HS-27A (cell line): ENCODE measurements at places on chromosomes 5 and 9.

- DNase-seq: no peak
Observed at GRCh38 chr9:135667463-135668001, 4.4 kb downstream of the LCN9 start.

GRCh38 chr9:4220346-4220745, 79.5 kb downstream of the GLIS3 start:
- DNase-seq: no peak

GRCh38 chr5:166382031-166382430, 1909.4 kb upstream of the WWC1 start:
- DNase-seq: no peak

DNA sequence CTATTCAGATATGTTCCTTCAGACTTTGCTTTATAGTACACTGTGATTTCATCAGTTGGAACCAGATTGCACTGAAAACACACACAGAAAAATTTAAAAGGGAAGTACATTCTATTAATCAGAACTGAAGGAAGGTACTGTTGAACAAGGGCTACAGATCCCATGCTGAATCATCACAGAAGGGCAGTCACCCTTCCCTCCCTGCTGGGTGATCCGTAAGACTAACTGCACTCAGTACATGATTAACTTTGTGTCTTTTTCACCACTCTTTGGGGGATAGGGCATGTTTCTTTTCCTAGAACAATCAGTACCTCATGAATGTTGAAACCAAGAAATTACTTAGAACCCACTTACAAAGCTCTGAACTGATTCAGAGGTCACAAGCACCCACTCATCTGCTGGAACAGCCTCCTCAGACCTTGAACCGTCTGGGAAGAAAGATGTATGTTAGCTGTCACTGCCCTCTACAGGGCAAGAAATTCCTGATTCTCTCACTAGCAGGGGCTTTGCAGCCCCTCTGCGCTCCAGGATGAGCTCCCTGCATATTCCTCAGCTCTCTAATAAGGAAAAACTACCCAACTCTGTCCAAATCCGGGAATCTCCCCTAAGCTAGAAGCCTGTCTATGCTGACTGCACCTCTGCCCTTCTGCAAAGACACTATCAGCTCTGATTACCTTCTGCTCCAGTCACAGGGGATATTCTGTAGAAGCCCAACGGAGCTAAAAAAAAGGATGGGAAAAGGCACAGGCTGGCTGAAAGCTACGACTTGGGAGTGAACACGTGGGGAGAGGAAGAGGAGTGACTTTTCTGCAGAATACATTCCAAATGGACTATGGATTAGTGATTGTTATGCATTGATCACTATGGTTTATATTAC, 51.0 kb downstream of the IARS1 start:
- DNase-seq: no peak

DNA sequence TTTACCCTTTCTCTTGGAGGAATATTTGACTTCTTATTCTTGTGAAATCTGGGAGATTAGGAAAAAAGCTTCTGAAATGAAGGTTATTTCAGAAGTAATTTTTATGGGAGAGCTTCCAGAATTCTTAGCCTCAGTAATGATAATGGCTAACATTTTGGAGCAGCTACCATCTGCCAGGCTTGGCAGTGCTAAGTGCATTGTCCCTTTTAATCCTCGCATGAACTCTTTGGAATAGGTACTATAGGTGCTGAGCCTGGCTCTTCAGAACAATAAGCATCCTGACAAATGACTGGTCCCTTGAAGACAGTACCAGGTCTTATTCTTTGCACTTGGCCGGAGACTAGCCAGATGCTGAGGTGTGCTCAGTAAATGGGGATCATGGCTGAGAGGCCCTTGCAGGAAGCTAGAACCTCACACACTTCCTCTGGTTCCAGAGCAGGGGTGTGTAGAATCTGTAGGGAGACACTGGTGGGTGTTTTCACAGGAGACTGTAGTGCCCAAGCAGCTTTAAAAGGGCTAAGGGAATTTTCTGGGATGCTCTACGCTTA, 90.7 kb downstream of the RCL1 start:
- DNase-seq: no peak

GRCh38 chr9:99222416-99223270, 561 bp downstream of the SEC61B start:
- peak; percentile 3 for DNase-seq

DNA sequence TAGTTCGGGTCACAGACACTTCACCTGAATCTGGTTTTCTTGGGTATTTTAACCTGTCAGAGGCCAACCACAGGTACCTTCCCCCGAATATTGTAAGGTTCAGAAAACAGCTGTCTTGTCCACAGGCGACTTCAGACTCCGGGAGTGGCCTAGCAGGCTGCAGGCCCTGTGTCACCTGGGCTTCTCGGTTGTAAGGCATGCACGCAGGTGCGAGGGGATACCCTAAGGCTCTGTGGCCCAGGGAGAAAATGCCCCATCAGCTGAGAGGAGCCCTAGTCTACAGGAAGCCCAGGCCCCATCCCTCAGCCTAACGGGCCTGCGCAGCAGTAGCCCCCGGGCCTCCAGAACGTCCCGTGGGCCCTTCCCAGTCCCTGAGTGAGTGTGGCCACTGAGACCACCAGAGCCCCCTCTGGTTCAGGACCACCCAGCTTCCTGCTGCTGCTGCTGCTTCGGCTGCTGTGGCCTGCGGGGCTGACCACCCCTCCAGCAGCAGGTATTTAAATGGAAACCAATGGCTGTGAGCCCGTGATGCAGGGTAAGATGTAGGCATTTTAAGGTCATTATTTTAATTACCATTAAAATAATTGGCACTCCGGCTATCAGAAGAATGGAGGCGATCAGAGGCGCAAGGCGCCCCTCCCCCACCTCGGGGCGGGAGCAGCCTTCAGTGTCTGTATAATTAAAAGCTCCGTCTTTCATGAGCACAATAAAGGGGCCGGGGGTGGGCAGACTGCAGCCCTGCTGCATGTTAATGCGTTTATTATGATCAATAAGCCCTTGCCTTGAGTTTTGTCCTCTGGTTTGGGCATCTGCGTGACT, 65.4 kb downstream of the PSMB7 start:
- DNase-seq: no peak

DNA sequence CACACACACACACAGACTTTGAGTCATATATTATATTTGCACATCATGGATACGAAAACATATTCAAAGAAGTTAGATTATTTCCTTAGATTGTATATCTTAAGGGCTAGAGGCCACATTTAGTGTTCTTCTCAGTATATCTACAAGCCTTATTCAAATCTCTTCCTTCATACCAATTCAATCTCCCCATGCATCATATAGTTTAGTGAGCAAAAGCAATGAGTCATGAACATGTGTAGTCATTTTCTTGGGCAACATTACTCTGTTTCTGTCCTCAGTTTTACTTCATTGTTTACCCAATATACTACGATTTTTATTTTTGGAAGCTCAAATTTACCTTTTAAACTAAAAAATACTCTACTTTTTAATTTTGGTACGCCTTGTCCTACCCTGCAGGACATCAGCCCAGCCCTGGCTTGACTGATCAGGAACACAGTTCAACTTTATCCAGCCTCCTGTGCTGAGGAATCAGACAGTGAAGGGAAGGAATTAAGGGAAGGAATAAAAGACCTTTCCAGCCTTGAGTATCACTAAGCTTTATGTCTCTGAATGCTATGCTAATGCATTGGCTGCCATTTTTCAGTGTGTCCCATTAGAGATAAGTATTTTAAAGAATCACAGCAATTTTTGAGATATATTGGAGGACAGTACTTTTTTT, 101.7 kb upstream of the FST start:
- no peak for DNase-seq

DNA sequence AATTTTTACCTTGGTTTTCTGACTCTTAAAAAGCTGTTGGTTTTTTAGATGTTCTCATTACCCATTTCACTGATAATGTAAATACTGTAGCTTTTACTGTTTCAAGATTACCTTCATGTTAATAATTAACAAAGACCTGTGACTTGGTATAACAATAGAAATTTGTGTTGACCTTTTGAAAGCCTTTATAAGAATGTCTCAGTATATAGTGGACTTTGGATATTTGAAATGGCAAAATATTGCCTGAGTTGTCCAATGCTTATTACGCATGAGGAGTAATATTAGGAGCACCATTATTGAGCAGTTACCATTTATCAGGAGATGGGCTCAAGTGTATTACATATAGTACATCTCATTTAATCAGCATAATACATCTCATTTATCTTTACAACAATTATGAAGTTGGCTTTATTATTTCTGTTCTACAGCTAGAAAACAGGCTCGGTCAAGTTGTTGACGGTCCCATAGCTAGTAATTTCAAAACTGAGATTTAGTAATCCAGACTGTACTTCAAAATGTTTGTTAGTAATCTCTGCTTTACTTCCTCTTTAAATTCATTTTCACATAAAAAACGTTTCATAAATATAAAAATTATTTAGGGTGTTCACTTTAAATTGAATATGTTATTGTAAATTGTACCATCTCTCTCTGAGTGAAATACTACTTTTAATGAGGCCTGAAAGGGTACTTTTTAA, 50.7 kb upstream of the FKTN start:
- DNase-seq: no peak

DNA sequence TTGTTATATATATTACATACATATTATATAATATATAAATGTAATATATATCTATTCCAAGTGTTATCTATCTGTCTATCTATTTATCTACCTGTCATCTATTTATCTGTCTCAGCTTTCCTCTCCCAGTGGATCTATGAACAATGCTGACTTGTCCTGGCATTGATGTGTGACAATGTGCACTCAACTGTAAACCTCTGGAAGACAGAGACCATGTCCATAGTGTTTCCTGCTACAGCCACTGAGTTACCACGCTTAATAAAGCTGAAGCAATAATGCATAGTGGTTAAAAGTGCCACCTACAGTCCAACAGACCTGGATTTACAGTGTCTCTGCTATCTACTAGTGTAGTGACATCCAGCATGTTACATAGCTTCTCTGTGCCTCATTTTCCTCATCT, 57.2 kb upstream of the TMED7 start:
- DNase-seq: no peak

- no peak for DNase-seq
Observed at GRCh38 chr5:57181154-57181553, 7.3 kb downstream of the GPBP1 start.

DNA sequence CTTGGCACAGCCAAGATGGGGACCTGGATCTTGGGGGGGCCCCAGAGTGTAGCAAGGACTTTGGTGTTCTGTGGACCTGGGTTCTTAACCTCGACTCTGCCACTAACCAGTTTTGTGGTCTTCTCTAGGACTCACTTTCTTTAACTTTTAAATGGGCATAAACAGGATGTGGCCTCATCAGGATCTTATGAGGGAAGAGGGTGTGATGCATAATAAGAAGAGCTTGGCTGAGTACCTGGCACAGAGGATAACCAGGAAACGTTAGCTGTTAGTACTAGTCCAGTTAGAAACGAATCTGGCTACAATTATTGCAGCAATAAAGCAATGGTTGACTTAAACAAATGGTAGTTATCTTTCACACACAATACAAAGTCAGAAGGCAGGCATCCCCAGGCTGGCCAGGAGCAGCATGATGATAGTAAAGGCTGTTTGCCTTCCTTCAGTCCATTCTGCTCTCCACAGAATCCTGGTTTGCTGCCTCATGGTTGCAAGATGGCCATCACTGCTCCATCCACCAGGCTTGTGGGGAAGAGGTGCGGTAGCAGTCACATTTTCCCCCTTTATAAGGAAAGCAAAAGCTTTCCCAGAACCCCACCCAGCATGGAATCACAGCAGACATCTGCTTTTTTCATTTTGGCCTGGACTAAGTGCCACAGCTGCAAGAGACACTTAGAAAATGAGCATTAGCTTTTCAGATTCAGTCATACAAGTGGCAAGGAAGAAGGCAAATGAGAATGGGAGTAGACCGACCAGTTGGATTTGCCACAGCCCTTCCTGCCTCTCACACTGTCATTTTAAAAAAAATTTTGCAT, 225.0 kb downstream of the AOPEP start:
- DNase-seq: no peak

- no peak for DNase-seq
Observed at GRCh38 chr5:107526270-107526937, 144.3 kb downstream of the EFNA5 start.

DNA sequence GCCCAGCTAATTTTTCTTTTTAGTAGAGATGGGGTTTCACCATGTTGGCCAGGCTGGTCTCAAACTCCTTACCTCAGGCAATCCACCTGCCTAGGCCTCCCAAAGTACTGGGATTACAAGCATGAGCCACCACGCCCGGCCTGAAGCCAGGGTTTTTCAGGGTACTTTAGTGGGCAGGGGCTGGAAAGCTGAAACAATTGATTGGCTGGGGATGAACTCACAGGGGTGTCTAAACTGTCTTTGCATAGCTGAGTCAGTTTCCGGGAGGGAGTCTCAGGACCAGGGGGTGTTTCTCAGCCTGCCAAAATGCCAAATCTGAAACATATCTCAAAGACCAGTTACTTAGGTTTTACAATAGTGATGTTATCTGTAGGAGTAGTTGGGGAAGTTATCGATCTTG, 46.1 kb downstream of the PRUNE2 start:
- DNase-seq: no peak
